Right renal cortex interstitium (tissue), 3 donors: ENCODE measurements at places on chromosomes 11 and 22. TPM values are rescaled to one million over a fixed set of nuclear protein-coding genes. Genes with fewer than 3 reads are reported as not detected.

DNA sequence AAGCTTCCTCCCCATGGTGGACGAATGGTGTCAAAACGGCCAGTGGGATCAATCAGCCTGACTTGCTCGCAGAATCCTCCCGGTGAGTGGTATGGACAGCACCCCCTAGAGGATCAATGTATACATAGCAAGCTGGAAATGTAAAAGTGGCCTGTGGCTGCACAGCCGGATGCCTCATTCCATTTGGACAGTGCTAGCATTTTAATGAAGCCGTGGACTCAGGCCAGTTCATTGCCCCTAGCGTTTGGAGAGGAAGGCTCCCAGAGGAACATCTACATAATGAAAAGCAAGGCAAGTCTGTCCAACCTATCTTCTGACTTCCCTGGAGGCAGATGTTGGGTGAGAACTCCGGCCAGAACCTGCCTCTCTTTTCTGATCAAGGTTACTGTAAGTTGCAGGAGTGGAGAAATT lies 942.3 kb downstream of the NTM start:
- DNase-seq: no peak

DNA sequence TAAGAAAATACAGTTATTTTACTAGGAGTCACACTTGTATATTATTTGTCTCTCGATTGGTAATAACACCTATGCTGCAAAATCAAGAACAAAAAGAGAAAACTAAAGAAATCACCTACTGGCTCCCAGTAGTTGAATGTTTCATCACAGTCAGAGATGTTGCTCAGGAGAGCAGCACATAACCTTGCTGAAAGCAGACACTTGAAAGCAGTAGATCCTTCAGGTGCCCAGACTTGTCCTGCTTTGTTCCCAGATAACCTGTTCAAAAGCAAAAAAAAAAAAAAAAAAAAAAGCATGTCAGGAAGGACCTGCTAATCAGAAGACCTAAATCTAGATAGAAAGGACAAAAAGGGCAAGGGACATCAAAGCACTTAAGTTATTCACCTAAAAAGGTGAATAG lies 1.3 kb downstream of the ALG9 start:
- DNase-seq: no peak

GRCh38 chr11:132579136-132579535 lies 953.2 kb downstream of the OPCML start:
- DNase-seq: no peak

- no peak for DNase-seq
These were observed 488.7 kb downstream of the TBC1D22A start for GRCh38 chr22:47250995-47251765.

GRCh38 chr11:4577761-4578160 lies 3.8 kb upstream of the OR52I2 start:
- no peak for DNase-seq

DNA sequence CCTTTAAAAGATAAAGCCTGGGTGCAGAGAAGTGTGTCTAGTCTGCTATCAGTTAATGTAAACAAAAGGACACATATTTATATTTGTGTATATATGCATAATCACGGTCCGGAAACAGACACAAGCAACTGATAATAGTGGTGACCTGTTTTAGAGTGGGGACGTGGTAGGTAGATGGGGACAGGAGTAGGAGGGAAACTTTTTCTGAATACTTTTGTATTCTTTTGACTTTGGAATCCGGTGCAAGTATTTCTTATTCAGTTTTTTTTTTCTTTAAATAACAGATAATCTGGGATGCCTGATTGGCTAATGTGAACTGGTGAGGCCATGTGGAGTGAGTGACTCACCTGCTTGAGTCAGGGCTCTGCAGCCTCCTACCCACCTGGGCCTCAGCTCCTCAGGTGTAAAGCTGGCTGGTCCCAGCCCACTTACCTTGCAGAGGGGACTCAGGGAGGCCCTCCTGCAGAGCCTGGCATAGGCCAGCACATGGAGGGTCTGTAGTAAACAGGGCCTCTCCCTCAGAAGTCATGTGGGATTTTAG lies 15.3 kb downstream of the MICAL2 start:
- no peak for DNase-seq

DNA sequence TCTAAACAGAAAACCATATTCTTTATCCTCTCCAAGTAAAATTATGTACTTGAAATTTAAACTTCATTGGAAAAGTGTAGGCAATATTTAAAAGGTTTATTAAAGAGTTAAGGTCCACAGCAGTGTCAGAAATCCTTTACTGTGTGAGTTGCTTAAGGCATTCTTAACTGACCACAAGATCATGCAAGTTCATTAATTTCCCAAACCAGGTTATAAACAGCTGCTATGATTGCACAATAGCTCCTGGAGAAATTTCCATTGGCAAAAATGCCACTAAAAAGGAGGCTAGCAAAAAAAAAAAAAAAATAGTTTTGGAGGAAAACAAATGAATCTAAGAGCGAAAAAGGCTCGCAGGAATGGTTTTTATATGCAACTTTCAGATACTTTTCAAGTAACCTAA lies 106.2 kb downstream of the ETS1 start:
- DNase-seq: no peak

GRCh38 chr22:44328762-44329161 lies 16.0 kb upstream of the SHISAL1 start:
- no peak for DNase-seq

- no peak for DNase-seq
These were observed 111.8 kb upstream of the MTMR2 start for GRCh38 chr11:96035740-96036078.

GRCh38 chr11:122359081-122359571 lies 243.1 kb upstream of the BLID start:
- DNase-seq: no peak

DNA sequence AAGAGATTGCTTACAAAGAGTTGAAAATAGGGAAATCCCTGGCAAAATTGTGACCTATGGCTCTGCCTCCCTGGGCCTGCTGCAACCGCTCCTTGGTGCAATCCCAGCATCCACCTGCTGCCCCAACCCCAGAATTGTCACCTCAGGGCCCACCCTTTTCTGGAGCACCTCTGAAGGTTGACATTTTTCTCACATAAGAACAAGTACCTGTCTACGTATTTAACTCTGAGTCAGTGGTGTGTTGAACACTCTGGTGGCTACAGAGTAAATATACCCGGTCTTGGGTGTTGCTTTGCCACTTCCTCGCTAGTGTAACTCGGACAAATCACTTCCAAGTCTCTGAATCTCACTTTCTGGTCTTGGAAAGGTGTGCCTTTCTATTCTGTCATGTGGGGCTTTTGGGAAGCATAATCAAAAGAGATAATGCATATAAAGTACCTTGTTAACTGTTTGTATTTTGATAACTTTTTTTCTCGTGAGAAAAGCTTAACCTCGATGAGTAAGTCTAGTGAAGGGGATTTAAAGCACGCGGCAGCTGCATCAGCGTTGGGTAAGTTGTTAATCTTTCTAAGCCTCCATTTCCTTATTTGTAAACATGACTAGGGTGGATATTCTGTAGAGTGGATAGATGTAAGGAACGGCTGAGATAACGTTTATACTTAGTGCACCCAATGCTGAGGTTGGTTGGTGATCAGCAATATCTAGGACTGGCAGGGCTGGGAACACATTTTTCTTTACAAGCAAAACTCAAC lies 881.2 kb downstream of the OPCML start:
- DNase-seq: no peak

- peak; percentile 41 for DNase-seq
These were observed 74.9 kb downstream of the DSCAML1 start for GRCh38 chr11:117722082-117722481.

- DNase-seq: no peak
These were observed 301.1 kb downstream of the BLID start for GRCh38 chr11:121814962-121815361.

DNA sequence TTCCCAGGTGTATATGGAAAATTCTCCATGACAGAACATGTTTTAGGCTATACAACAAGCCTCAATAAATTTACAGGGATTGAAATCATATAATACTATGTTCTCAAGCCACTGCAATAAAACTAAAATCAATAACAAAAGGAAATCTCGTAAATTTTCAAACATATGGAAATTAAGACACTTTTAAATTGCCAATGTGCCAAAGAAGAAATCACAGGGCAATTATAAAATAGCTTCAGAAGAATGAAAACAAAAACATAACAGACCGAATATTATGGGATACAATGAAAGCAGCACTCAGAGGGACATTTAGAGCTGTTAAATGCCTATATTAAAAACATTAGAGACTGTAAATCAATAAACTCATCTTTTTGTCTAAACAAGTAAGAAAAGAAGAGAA lies 555.7 kb upstream of the B3GAT1 start:
- DNase-seq: no peak

DNA sequence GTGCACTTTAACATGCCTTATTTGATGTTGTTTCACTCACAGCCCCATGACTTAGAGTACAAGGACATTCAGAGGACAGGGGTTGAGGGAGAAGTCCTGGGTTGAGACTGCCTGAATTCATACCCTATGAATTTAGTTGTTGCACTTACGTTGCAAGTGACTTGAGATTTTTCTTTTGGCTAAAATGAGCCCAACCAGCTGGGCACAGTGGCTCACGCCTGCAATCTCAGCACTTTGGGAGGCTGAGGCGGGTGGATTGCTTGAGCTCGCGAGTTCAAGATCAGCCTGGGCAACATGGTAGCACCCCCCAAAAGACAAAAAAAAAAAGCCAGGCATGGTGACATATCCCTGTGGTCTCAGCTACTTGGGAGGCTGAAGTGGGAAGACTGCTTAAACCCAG lies 7.3 kb upstream of the GRK3 start:
- DNase-seq: no peak

- no peak for DNase-seq
These were observed 8.7 kb downstream of the DRAP1 start for GRCh38 chr11:65927904-65928397.

GRCh38 chr11:121154486-121155314 lies 53.7 kb downstream of the TECTA start:
- DNase-seq: no peak

GRCh38 chr22:46572911-46573780 lies 35.7 kb upstream of the CELSR1 start:
- DNase-seq: no peak

- no peak for DNase-seq
These were observed 807 bp upstream of the WT1 start for GRCh38 chr11:32435942-32436750.

- no peak for DNase-seq
These were observed 2.1 kb upstream of the HBG1 start for GRCh38 chr11:5251746-5252145.

DNA sequence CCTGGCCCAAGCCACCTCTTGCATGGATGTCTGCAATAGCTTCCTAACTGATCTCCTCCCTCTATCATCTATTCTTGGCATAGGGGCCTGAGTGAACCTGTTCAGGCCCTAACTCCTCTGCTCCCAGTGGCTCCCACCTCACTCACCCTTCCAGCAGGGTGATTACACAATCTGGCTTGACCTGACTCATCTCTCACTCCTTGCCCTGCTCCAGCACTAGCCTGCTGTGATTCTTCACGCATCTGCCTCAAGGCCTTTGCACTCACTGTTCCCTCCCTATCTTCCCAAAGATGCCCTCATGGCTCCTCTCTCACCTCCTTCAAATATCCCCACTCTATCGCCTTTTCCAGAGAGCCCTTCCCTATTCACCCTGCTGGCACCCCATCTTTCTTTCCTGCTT lies 10.5 kb downstream of the SCN4B start:
- DNase-seq: no peak

DNA sequence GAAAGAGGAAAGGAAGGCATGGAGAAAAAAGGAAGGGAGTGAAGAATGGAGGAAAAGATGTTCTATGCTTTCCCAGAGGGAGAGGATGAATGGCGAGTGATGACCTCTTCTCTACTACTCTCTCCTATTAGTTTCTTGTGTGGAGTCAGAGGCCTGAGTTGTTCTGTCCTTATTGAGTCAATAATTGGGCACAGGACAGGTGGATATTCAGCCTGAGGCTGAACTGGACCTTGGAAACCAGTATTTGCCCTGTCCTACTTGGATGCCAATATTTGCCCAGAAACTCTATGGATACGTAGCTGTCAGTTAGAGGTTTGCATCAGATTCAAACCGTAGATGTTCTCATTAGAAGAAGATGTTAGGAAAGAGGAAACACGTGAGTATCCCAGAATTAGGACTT lies 17.6 kb upstream of the SWAP70 start:
- no peak for DNase-seq

DNA sequence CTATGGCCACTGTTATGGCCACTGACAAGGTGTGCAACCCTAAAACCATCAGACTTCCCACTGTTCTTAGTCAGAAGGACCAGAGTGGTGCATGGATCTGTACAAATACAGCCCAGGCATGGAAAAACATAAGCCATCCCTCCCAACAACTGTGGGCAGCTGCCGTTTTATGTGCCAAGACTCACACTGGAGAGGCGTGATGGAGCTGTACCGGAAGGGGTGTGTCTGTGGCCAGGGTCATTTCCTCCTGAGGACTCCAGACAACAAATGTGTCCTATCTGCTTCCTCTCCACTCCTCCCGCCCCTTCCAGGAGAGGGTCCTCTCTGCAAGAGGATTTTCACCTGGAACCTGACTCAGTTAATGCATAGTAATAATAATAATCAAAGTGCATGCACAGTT lies 29.5 kb downstream of the KCNJ1 start:
- DNase-seq: no peak

- DNase-seq: no peak
These were observed 28.2 kb upstream of the LIPT2 start for GRCh38 chr11:74521666-74522252.

GRCh38 chr22:47396105-47396504 lies 633.7 kb downstream of the TBC1D22A start:
- no peak for DNase-seq

DNA sequence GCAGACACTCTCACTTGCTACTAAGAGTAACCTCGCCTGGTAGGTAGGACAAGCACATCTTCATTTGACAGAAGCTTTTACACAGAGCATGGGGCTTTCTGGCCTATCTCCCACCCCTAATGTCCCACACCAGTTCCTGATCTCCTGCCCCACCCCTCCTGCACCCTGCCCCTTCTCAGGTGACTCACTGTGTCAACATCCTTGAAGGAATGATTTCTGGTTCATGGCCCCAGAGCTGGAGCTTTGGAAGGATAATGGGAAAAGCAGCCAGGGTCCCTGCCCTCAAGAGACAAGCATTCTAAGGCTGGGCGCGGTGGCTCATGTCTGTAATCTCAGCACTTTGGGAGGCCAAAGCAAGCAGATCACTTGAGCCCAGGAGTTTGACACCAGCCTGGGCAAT lies 47.2 kb downstream of the LRFN4 start:
- no peak for DNase-seq

The CCDC87 gene
- polyA plus RNA-seq: 0.28 TPM

The LMO1 gene
- polyA plus RNA-seq: 0.74 TPM

The TNNI2 gene
- 0.42 TPM for polyA plus RNA-seq

The DLG2 gene
- polyA plus RNA-seq: 13.3 TPM

The SAA4 gene
- not detected for polyA plus RNA-seq

The TPBGL gene
- 0.24 TPM for polyA plus RNA-seq

The GGTLC2 gene
- not detected for polyA plus RNA-seq

The MUC15 gene
- 4.4 TPM for polyA plus RNA-seq

The DGAT2 gene
- polyA plus RNA-seq: 4.6 TPM

The C11orf65 gene
- polyA plus RNA-seq: 2.3 TPM

The EHF gene
- 27.6 TPM for polyA plus RNA-seq

The LRRC56 gene
- polyA plus RNA-seq: 2.7 TPM
